ENCODE measurements at places on chromosomes 16 and 17. TPM values are rescaled to one million over a fixed set of nuclear protein-coding genes. Genes with fewer than 3 reads are reported as not detected.

Gene SALL1
- 111 TPM for polyA plus RNA-seq

DNA sequence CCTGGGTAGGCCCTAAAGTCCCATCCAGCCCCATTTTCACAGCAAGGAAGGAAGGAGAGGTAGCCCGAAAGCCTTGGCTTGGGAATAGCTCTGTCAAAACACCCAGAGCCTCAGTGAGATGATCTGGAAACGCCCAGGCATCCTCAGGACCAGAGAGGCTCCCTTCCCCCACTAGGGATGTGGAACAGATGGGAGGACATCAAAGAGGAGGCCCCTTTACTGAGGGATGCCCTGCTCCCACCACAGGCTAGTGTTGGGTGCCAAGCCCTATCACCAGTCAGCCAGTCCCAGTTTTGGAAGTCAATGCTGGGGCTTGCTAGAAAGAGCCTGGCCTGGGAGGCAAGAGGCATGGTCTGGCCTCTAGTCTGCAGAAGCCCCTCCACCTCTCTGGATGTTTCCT lies 4.7 kb downstream of the TPPP3 start:
- no peak for DNase-seq

DNA sequence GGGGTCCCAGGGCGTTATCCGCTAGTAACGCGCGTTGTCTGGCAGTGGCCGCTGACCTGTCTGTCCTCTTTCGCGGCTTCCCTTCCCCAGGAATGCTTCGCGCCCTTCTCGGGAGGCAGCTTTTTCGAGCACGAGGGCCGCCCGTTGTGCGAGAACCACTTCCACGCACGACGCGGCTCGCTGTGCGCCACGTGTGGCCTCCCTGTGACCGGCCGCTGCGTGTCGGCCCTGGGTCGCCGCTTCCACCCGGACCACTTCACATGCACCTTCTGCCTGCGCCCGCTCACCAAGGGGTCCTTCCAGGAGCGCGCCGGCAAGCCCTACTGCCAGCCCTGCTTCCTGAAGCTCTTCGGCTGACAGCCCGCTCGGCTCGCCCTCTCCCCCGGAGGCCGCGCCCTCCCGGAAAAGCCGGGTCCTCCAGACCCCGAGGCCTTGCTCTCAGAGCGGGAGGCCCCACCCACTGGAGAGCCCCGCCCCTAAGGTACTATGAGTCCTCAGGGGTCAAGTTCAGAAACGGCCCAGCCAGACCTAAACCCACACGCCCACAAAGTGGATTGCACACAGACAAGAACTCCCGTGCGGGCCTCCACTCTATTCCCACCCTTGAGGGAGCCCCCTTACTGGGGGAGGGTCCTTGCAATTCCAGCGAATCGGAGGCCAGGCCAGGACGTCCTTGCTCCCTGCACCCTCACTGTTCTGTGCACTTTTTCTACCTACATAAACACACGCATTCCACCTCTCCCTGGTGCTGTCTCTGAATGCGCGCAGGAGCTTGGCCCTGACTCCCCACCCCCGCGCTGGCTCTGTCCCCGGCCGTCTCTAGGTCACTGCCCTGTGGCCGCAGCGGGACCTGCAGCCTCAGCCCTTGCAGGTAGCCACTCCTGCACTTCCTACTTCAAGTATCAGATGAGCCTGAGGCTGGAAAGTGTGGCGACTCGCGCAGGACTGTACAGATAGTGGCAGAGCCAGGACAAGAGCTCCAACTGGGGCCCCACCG lies 5.4 kb upstream of the SLC5A2 start:
- DNase-seq: no peak

GRCh38 chr16:67345401-67345800 lies 18.8 kb downstream of the LRRC36 start:
- DNase-seq: no peak

- DNase-seq: peak; percentile 81
Observed at GRCh38 chr17:382644-383533, 30.3 kb upstream of the RPH3AL start.

- no peak for DNase-seq
Observed at GRCh38 chr17:31392856-31393748, 1.6 kb downstream of the RAB11FIP4 start.

GRCh38 chr16:11310997-11311561 lies 29.9 kb upstream of the PRM1 start:
- DNase-seq: no peak

DNA sequence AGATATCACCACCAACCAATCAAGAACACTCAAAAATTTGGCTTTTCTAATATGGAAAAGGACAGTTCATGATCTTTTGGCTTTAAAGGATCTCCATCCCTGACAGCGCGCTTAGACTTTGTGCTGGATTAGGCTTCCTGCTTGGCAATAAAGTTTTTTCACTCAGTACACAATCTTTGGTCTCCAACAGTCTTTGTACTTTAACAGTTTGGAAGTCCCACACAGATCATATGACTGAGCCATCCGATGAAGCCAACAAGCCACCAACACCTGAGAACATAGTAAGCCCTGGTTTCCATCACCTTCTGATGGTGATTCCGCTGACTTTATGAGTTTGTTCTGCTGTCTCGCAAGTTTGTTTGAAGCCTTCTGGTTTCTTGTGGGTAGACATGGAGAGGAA lies 34.3 kb downstream of the SMURF2 start:
- DNase-seq: no peak

Gene MYO15A
- polyA plus RNA-seq: 2.1 TPM

DNA sequence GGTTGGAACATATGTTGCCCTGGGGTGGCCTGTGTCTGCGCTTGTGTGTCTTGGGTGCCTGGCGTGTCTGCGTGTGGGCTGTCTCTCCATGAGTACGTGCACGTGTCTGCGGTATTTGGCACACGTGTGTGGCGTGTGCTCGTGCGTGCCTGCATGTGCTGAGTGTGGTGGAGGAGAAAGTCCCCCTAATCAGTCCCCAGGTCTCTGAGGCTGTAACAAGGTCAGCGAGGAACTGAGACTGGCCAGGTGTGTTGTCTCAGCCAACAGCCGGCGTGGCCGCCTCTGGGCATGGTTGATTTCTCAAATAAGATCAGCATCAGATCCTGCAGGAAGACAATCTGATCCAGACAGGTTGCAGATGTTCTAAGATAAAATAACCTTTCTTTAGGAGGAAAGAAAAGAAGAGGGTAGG lies 3.5 kb upstream of the CPNE7 start:
- DNase-seq: no peak

- DNase-seq: no peak
Observed at GRCh38 chr16:4175849-4176248, 59.6 kb upstream of the ADCY9 start.

DNA sequence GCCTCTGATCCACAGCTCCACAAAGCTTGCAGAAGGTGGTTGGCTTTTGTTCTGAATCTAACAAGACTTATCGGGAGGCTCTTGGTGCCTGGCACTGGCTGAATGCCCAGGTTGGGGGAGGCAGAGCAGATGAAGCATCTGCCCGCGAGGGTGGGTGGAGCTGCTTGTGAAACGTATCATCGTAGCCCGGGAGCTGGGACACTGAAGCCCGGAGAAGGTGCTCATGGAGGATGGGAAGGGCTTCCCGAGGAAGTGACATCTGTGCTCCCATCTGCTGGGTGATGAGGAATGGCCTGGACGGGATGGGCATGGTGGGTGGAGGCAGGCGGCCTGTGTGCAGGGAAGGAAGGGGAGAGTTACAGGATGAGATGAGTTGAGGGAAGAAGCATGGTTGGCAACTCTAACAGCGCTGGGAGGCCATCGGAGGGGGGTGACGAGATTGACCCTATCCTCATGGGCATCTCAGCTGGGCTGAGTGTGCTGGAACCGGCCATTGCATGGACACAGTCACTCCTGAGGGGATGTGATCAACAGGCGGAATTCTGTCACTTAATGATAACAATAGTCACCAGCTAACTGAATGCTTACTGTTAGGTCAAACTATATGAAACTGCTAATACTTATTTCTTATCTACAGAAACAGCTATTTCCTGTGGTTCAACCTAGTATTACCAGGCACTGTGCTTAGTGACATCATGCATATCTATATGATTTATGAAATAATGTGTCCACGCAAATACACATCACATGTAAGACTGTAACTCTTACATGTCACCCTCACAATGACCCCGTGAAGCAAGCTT lies 102.7 kb downstream of the ABCC6 start:
- DNase-seq: no peak

Gene PTGES3L
- 2.4 TPM for polyA plus RNA-seq

Gene TLCD3B
- 0.58 TPM for polyA plus RNA-seq

DNA sequence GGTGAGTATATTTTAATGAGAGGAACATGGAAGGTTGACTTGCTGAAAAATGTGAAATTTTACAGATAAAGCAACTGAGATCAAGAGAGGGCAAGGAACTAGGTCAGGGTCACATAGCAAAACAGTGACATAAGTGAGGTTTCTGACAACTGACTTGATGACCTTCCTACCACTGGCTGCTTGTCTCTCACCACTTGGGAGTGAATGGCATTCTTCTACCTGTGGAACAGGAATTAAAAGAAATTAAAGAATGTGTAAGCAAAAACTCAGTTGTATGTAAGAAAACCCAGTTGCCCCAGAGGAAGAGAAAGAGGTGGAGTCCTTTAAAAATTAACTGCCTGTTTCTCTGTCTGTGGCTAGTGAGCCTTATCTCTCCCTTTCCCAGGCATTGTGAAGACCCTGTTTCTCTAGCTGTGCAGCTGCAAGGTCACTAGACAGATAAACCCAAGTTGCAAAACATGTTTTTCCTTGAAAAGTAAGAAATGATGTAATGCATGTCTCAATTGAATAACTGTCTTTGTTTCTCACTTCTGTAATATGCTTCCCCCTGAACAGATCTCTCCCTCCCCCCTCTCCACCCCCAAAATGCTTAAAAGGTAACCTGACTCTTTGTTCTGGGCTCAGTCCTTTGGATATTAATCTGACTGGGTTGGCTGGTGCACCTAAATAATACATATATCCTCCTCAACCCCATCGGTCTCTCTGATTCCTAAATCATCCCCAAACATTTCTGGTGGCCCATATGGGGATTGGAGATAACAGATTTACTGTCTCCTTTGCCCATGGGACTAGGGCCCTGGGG lies 23.4 kb downstream of the ACSM1 start:
- no peak for DNase-seq

DNA sequence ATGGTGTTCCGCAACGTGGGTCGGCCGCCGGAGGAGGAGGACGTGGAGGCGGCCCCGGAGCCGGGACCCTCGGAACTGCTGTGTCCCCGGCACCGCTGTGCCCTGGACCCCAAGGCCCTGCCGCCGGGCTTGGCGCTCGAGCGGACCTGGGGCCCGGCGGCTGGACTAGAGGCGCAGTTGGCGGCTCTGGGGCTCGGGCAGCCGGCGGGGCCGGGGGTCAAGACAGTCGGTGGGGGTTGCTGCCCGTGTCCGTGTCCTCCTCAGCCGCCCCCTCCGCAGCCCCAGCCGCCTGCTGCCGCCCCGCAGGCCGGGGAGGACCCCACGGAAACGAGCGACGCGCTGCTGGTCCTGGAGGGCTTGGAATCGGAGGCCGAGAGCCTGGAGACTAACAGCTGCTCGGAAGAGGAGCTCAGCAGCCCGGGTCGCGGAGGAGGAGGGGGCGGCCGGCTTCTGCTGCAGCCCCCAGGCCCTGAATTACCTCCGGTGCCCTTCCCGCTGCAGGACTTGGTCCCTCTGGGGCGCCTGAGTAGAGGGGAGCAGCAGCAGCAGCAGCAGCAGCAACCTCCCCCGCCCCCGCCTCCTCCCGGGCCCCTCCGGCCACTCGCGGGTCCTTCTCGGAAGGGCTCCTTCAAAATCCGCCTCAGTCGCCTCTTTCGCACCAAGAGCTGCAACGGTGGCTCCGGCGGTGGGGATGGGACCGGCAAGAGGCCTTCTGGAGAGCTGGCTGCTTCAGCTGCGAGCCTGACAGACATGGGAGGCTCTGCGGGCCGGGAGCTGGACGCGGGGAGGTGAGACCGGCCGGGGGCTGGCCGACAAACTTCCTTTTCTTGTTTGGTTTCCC lies 821 bp downstream of the SOCS7 start:
- DNase-seq: no peak

DNA sequence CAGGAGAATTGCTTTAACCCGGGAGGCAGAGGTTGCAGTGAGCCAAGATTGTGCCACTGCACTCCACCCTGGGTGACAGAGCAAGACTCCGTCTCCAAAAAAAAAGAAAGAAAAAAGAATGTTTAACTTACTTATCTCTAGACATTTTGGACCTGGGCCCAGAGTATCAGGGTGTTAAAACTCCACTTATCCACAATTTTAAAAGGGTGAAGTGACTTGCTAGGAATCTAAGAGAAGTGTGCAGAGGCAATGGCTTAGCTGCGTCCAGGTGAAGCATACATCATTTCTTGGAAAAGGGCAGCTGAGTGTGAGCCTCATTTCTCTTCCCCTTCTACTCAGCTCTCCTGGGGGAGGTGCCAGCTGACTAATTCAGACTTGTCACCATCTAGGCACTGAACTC lies 25.1 kb downstream of the ALDH3A2 start:
- DNase-seq: no peak

Gene HBZ
- polyA plus RNA-seq: 4.2 TPM

Gene CDH3
- polyA plus RNA-seq: 59.1 TPM

Gene CCL5
- polyA plus RNA-seq: 1.7 TPM

Gene DPEP3
- polyA plus RNA-seq: 0.14 TPM

Gene CCDC144A
- 3.4 TPM for polyA plus RNA-seq

GRCh38 chr16:51651061-51651466 lies 500.0 kb upstream of the SALL1 start:
- DNase-seq: peak; percentile 7

Gene PSMD3
- 128 TPM for polyA plus RNA-seq

DNA sequence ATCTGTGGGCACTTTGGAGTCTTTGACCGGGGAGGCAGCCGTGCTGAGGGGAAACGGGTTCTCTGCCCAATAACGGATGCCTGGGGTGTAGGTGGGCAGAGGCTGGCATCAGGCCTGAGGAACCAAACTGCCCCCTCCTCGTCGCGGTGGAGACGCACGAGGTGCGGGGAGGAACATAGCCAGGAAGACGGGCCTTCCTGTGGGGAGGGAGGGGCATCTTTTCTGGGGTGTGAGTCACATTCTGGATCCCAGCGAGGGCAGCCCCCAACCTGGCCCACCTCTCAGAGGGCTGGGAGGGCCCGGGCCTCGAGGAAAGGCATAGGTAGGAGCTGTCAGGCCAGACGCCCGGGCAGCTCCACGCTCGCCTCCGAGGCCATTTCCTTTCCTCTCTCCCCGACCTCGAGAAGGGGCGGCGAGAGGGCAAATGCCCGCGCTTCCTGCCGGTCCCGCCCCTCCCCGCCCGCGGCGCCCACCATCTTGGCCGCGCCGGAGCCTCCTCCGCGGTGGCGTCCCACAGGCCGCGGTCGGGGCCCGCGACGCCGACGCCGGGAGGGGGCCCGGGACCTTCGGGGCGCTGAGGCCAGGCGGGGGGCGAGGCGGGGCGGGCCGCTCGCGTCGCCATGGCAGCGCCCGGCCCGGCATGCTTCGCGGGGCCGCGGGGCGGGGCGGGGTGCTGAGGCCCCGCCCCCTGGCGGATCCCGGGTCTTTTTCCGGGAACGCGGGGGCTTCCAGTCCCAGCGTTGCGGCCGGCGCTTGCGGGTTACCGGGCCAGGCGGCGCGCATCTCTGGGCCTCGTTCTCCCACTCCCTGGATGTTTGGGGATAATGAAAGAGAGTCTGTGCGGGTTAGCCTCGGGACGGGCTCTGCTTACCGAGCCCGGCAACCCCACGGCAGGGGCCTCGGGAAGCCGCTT lies 13.2 kb downstream of the RAI1 start:
- DNase-seq: no peak
